ENCODE measurements at places on chromosomes 3 and 15.

- DNase-seq: no peak
Measured at GRCh38 chr15:93646193-93646592, 557.2 kb upstream of the RGMA start.

DNA sequence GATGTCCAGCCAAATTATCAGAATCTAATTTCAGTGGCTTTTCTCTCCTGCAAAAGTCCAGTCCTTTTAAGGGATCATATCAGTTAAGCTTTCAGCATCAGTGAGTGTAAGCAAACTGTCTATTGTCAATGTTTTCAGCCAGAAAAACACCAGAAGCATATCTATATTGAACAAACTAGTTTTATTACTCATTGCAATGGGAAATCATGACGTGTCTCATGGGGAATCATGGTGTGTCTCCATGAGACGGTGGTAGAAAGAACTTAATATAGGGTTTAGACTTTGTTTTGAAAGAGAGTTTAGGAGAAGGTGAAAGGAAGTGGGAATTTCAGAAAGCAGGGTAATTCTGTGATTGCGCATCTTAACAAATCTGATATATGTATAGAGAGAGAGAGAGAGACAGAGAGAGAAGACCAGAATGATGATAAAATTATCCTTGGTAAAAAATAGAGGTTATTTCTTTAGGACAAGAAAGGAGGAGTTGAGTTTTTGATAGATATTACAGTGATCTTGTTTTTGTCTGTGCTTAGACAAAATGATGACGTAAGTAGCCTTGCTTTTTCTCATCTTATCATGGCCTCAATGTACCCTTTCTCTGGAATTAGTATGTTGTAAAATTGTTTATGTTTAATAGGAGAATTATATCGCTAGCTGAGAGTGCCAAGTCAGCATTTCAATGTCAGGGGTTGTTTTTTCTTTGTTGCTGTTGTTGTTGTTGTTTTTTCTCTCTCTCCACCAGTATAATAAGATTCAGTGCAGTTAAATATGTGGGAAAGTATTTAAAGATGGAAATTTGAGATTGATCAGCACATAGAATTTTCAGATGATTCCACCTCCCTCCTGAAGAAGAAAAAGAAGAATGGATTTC lies 129.9 kb upstream of the OSTN start:
- DNase-seq: no peak

GRCh38 chr3:130085881-130086280 lies 4.2 kb downstream of the ALG1L2 start:
- no peak for DNase-seq

- DNase-seq: no peak
Measured at GRCh38 chr15:69608661-69609060, 156.0 kb downstream of the RPLP1 start.

DNA sequence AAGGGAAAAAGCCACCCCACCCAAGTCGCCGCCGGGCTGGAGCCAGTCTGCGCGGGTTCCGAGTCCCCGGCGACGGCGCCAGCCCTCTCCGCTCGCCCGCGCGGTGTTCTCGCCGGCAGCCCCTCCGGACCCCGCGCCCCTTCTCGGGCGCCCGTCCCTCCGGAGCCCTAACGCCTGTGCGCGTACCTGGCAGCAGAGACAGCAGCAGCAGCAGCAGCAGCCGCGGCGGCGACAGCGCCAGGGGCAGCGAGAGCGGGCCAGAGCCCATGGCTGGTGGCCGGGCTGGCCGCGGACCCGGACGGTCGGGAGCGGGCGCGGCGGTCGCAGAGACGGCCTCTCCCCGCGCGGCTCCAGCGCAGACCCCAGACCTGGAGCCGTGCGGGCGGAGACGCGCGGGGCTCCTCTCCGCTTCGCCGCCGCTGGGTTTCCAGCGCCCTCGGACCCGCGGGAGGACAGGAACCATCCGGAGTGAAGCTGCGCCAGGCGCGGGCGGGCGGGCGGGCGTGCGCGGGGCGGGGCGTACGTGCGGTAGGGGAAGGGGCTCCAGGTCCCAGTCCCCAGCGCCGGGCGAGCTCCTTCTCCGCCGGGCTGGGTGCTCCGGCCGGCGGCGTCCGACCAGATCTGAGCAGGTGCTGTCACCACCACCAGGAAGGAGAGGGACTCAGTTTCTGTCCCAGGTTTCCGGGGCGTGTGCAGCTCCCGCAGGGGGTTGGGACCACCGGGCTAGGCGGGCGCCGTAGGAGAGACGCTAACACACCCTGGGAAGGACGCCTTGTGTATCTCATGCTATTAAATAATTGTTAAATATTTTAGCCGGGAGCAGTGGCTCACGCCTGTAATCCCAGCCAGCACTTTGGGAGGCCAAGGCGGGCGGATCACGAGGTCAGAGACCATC lies at the start of gene CHRNA3:
Gene CHRNA3 (minus strand): TSS at position 470 of the 895 bp plus-strand sequence. CDS start 202 bp downstream, at position 268.
- peak; percentile 63 for DNase-seq

DNA sequence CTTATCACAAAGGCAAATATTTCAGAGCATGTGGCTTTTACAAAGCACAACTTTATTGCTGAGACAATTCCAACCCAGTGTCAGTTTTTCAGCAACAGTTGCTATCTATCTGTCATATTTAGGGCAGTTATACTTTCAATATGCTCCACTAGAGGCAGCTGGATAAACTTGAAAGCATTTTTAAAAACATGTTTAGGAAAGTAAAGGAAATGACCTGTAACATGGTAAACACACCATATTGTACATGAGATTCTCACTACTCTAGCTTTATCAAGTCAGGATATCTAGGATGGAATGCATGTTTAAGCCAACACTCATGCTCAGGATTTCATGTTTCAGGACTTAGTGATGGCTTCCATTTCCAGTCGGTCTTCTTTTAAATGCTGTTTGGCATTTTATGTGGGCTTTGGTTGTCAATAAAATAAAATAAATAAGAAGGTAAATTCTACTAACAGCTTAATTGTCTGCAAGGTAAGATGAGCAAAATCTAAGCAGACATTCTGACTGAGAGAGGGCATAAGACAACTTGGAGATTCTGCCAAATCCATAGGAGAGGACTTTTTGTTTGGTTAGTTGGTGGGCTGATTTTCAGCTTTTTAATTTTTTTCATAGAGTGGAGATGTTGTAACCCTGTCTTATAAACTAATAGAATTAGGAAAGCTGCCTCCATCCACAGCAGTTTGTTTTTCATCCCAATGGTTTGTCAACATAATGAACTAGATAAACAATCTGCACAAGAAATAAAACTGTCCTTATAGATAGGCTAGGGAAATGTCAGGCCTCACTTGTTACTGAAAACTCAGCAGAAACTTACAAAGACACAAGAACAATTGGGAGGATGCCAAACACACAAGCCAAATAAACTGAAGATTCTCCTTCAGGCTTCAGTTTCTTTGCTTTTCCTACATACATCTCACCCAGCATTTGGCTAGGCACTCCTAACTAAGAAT lies 63.4 kb upstream of the CPB1 start:
- no peak for DNase-seq

- no peak for DNase-seq
Measured at GRCh38 chr3:147113293-147114044, 292.9 kb downstream of the ZIC4 start.

- DNase-seq: no peak
Measured at GRCh38 chr3:73813291-73813690, 188.6 kb upstream of the PDZRN3 start.

Measured in H1 (cell line).